ENCODE measurements at places on chromosomes 5 and 9.

- no peak for DNase-seq
These were observed 65.5 kb downstream of the CCNH start for GRCh38 chr5:87347272-87347671.

DNA sequence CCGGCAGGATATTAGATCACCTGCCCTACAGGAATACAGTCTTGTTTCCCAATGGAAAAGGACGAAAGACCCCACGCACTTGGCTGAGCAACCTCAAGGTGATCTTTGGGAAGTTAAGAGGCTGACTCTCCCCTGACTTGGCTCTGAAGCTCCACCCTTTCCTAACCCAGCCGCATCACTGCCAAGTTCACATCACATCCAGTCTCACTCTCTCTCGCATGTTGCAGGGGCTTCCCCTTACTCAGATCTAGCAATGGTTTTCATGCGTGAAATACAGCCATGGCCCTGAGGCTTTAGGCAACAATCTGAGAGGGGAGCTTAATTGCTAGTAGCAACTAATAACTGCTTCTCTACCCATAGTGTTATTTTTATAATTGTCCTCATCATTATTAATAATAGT is 211.6 kb downstream of the DOCK8 start:
- no peak for DNase-seq

DNA sequence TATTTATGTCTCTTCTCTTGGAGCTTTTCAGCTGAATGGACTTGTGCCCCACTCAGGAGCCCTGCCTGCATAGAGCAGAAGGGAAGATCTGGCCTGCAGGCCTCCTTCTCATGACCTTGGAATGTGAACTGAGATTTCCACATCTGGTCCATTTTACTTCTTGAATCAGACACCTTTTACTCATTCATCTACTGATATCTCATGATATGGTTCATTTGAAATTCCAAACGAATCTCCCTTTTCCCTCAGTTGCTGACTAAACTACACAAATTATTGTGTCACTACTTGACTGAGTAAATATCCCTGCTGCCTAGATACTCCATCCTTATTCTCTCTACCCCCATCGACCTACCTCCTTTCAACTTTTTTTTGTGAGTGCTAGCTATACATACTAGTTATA is 138.7 kb downstream of the PLCXD3 start:
- DNase-seq, result no peak

DNA sequence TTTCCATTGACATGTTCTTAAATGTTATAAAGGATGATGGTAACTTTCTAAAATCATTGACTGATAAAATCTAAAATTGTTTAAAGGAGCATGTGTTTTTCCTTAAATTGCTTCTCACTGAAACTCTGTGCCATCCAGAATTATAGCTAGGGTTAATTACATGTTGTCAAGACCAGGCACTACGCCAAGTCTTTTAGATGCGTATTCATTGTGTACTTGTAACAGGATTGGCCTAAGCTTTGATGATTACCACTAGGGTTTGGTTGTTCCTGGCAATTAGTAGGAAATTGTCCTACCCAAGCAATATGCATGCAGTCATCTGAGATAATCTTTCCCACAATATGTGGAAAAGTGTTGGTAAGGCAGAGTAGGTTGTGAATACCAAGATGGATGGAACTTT is 43.8 kb downstream of the PRKACG start:
- no peak for DNase-seq

- DNase-seq, result no peak
These were observed 4.7 kb upstream of the BNIP1 start for GRCh38 chr5:173139631-173140030.

- DNase-seq, result no peak
These were observed 494 bp upstream of the CXXC5 start for GRCh38 chr5:139647506-139648204.

- no peak for DNase-seq
These were observed 159.5 kb downstream of the FGF18 start for GRCh38 chr5:171578829-171579491.

DNA sequence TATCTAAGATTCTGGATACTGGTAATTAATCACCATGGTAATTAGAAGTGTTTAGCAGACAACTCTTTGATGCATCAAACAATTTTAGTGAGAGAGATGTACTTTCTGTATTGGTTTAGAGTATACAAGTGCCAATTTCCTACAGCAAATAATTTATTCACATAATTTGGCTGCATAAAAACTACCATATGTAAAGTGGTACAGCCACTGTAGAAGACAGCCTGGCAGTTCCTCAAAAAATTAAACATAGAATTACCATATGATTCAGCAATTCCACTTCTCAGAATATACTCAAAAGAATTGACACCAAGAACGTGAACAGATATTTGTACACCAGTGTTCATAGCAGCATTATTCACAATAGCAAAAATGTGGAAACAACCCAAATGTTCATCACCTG is 36.2 kb downstream of the PHAX start:
- DNase-seq, result no peak

DNA sequence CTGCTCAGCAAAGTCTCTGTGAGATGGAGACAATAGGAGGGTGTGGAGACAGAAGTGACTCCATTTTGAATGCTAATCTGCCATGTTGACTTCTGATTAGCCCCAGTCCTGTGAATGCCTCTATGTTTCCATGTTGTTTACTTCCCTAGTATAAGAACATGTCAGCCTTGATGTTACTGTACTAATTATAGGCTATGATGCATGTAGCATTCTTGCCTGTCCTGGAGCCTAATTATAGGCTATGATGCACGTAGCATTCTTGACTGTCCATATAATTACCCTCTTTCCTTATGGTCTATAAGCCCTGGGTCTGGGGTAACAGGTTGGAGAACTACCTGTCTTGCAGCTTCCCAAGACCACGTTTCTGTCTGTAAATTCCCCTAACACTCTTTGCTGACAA is 353.3 kb upstream of the CLINT1 start:
- DNase-seq, result no peak

DNA sequence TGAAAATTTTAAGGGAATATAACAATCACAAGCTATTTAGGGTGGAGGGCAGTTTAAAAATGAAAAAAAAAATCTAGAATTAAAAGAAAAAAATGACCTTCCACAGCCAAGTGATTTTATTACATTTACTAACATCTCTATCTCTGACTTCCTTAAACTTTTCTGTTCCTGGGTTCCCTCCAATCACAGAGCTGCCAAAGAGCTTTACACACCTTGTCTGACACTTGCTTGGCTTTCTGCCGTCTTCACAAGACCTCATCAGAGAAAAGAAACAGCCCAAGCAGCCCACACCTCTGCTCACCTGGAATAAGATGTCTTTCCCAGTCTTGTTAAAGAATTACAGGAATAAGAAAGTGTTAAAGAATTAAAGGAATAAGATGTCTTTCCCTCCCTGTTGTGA is 38.9 kb downstream of the PSMB7 start:
- DNase-seq, result no peak

DNA sequence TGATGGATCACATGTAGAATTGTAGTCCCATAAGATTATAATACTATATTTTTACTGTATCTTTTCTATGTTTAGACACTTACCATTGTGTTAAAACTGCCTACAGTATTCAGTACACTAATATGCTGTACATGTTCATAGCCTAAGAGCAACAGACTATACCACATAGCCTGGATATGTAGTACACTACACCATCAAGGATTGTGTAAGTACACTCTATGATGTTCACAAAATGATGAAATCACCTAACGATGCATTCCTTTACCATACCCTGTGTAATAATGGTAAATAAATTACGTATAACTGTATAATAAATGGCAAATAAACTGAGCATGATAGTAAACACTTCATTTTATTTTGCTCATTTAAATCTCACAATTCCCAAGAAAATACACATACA is 60.3 kb downstream of the RICTOR start:
- no peak for DNase-seq

GRCh38 chr9:21994556-21995005 is at the start of gene CDKN2B-AS1:
Gene CDKN2B-AS1, plus strand, starts transcription at chr9:21994791.
- DNase-seq, result peak; percentile 86

- peak; percentile 83 for DNase-seq
These were observed at the start of gene CTSL for GRCh38 chr9:87725900-87726709. Gene CTSL, plus strand, starts transcription at chr9:87726119. Its CDS starts 1,485 bp downstream, at chr9:87727604.

GRCh38 chr5:2183154-2184025 is 300.7 kb upstream of the IRX4 start:
- DNase-seq, result no peak

DNA sequence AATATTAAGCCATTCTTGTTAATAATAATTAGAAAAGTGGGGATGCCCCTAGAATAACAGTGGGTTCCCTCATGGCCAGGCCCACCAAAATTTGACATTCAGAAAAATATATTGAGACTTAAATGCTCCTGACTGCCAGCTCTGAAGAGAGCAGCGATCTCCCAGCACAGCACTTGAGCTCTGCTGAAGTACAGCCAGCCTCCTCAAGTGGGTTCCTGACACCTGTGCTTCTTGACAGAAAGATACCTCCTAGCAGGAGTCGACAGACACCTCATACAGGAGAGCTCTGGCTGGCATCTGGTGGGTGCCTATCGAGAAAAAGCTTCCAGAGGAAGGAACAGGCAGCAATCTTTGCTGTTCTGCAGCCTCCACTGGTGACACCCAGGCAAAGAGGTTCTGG is 261.5 kb downstream of the DTWD2 start:
- no peak for DNase-seq

- DNase-seq, result no peak
These were observed 28.1 kb downstream of the TMOD1 start for GRCh38 chr9:97529363-97530076.

DNA sequence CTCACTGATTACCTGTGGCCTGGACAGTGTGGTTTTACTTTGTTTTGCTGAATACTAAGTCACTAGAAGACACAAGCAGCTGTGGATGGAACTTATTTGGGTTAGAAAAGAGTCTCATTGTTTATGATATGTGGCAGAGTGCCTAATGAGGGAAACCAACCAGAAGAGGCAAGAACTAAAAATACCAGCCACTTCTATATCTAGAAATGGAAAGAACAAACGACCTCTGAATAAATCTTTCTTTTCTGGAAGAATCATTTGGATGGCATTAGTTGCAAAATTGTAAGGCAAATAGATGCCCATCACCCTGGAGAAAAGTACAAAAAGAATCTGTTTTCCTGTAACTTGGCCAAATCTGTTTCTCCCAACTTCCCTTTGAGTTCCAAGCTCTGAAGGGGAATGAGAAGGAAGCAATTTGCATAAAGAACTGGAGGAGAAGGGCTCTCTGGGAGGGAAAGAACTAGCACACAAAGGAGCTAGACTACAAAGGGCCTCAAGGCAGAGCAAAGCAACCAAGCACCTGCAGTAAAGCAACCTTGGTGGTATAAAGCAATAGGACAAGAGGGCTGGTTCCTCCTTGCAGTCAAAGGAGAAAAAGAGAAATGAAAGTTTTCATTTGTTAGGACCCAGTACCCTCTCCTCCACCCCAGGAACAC is 455.4 kb downstream of the CAAP1 start:
- DNase-seq, result no peak

- DNase-seq, result no peak
These were observed 243.0 kb upstream of the ITGA1 start for GRCh38 chr5:52544738-52545137.

- DNase-seq, result no peak
These were observed 243.0 kb downstream of the CDH10 start for GRCh38 chr5:24401773-24402172.

- peak; percentile 92 for DNase-seq
These were observed 109.1 kb downstream of the SUSD1 start for GRCh38 chr9:112065806-112066606.

DNA sequence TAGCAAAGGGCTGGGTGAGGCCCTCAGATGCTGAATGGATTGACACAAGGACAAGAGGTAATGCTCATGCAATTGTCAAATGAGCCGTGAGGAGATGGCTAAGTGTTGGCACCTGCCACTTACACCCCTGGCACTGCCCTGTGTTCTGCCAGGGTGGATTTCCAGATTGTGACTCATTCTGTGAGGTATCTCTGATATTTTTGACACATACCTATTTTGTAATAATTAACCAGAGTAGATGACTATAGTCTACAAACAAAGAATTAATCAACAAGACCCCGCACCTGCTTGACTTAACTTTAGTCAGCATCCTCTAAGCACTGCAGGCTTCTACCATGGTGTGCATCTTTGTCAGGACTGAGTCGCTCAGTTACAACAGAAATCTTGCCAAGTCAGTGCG is 200.8 kb downstream of the DIRAS2 start:
- DNase-seq, result no peak

GRCh38 chr5:171926311-171926710 is 80.1 kb downstream of the FBXW11 start:
- no peak for DNase-seq

GRCh38 chr5:1760656-1761452 is 38.8 kb downstream of the MRPL36 start:
- peak; percentile 25 for DNase-seq

DNA sequence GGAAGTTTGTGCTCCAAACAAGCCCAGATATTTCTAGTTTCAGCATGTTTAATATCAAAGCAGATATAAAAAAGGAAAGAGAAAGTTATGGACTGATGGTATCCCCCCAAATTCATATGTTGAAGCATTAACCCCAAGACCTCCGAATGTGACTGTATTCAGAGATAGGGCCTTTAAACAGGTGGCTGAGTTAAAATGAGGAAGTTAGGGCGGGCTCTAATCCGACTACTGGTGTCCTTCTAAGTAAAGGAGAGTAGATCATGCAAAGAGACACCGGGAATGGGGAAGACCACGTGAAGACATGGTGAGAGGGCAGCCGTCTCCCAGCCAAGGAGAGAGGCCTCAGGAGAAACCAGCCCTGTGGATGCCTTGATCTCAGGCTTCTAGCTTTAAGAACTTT is 324.1 kb upstream of the KIF2A start:
- no peak for DNase-seq

- peak; percentile 78 for DNase-seq
These were observed 34.2 kb upstream of the MYOT start for GRCh38 chr5:137833463-137833862.

GRCh38 chr5:133319905-133320520 is 268.2 kb downstream of the HSPA4 start:
- peak; percentile 30 for DNase-seq

DNA sequence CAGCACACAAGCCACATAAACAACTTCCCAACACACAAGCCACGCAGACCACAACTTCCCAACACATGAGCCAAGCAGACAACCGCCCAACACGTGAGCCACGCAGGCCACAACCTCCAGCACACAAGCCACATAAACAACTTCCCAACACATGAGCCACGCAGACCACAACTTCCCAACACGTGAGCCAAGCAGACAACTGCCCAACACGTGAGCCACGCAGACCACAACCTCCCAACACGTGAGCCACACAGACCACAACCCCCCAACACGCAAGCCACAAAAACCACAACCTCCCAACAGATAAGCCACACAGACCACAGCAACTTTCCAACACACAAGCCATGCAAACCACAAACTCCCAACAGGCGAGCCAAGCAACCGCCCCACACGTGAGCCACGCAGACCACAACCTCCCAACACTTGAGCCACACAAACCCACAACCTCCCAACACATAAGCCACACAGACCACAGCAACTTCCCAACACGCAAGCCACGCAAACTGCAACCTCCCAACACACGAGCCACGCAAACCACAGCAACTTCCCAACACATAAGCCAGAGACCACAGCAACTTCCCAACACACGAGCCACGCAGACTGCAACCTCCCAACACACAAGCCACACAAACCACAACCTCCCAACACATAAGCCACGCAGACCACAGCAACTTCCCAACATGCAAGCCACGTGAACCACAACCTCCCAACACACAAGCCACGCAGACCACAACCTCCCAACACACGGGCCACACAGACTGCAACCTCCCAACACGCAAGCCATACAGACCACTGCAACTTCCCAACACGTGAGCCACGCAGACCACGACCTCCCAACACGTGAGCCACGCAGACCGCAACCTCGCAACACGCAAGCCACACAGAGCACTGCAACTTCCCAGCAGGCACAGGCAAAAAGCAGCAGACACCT is 10.1 kb downstream of the BRD9 start:
- peak; percentile 17 for DNase-seq

All from Caco-2 (cell line).